Osteocyte (in vitro differentiated cells): ENCODE measurements at places on chromosomes 1 and 21.

GRCh38 chr1:175204330-175204729 is 11.8 kb upstream of the KIAA0040 start:
- no peak overlapping the region for H3K27ac ChIP-seq
- no peak overlapping the region for H3K4me3 ChIP-seq
- DNase-seq, result no peak
- peaks cover 10% of the 10 kb centered on the region for H3K4me1 ChIP-seq
- peaks cover 3% of the 10 kb centered on the region for H3K27me3 ChIP-seq
- H3K36me3 ChIP-seq, result no peaks in the 10 kb centered on the region

DNA sequence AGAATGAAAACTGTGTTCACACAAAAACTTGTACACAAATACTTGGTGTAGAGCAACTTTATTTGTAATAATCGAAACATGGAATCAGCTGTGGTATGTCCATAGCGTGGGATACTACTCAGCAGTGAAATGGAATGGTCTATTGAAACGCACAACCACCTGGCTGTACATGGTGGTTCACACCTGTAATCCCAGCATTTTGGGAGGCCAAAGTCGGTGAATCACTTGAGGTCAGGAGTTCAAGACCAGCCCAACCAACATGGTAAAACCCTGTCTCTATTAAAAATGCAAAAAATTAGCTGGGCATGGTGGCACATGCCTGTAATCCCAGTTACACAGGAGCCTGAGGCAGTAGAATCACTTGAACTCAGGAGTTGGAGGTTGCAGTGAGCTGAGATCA is 356.8 kb downstream of the RYR2 start:
- H3K4me1 ChIP-seq, result no peaks in the 10 kb centered on the region
- H3K27me3 ChIP-seq, result no peaks in the 10 kb centered on the region
- DNase-seq, result no peak
- no peak overlapping the region for H3K4me3 ChIP-seq
- H3K27ac ChIP-seq, result no peak overlapping the region
- H3K36me3 ChIP-seq, result no peaks in the 10 kb centered on the region

- no peak overlapping the region for H3K27ac ChIP-seq
- H3K4me1 ChIP-seq, result no peaks in the 10 kb centered on the region
- no peaks in the 10 kb centered on the region for H3K27me3 ChIP-seq
- no peak for DNase-seq
- H3K36me3 ChIP-seq, result no peaks in the 10 kb centered on the region
Measured at GRCh38 chr1:89536555-89537341, 12.1 kb downstream of the LRRC8B start.

DNA sequence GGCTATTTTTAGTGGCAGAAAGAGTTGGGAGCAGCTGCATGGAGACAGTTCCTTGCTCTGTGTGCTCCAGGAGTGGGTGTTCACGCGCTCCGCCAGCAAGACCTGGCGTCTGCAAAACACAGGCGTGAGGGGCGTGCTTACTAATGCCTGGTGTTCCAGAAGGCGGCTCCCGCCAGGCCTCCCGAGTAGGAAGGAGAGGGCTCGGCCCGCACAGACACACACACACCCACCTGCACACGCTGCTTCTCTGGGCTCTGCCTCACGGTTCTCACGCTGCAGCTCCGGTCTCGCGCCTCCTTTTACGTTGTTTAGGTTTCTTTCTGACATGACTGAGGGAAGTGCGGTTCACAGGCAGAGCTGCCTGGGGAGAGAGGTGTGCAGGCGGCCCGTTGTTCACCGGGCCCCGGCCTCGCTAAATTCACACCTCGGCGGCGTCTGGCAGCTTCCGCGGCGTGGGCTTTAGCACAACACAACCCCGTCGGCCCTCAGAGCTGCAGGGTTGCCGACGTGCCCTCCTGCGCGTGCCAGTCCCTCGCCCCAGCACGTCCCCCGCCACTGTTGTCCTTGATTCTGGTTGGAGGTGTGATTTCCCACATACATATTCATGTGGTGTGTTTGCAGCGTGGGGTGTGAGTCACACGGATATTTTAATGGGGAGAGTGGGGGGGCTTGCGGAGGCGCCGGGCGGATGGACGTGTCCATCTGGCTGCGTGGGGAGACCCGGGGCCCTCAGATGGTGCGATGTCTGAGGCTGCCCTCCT is 77.0 kb downstream of the SKI start:
- H3K36me3 ChIP-seq, result peaks cover 23% of the 10 kb centered on the region
- no peak for DNase-seq
- H3K4me3 ChIP-seq, result no peak overlapping the region
- no peak overlapping the region for H3K27ac ChIP-seq
- peaks cover 15% of the 10 kb centered on the region for H3K4me1 ChIP-seq

DNA sequence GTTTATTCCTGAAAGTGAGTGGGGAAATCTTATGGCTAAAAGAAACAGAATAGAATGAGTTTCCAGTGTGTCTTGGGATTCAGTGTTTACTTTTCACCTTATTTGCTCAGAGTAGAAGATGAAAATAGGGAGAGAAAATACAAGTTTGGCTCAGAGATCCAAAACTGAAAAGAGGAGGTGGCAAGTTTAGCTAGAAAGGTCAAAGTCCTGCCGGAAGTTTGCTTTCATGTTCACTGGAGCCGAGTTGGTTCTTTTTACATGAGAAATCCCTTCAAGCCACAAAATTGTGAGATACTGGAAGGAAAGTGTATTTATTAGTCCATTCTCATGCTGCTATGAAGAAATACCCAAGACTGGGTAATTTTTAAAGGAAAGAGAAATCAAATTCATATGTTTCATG is 604.6 kb downstream of the MRPL39 start:
- no peaks in the 10 kb centered on the region for H3K36me3 ChIP-seq
- no peaks in the 10 kb centered on the region for H3K27me3 ChIP-seq
- no peaks in the 10 kb centered on the region for H3K4me1 ChIP-seq
- no peak overlapping the region for H3K27ac ChIP-seq
- H3K4me3 ChIP-seq, result no peak overlapping the region

DNA sequence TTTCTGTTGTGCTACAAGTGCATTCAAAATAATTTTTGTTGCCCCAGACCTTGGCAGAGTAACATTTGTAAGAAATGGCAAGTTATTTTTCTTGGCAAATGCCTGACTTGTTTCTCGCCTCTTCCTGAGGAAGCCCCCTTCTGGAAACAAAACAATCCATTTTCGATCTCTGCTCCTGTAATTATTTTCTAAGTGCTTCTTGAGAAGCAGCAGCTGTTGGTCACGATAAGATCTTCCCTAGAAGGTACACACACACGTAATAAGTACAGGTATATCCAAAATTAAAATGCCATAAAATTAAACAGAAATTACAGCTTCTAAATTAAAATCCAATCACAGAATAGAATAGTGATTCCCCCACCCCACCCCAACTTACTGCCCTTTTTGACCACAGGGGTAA is 47.3 kb downstream of the LPGAT1 start:
- H3K27me3 ChIP-seq, result no peaks in the 10 kb centered on the region
- peaks cover 14% of the 10 kb centered on the region for H3K36me3 ChIP-seq
- no peak for DNase-seq

DNA sequence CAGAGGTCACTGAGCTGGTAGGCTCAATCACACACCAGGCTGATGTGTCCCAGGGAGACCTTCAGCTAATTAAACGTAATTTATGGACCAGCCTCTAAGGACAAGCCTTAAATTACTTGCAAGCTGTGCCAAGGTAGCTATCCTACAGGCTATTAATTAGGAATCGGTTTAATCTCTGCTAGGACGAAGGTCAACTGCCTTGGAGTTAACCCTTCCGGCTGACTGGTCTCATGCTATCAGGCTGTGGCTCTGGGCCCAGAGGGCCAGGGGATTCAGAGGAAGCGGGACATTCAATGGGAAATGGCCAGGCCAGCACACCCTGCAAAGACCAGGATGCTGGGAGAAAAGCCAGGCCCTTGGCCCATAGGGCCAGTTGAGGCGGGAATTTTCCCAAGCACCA is 19.0 kb downstream of the DHRS3 start:
- H3K36me3 ChIP-seq, result peaks cover 2% of the 10 kb centered on the region
- H3K27ac ChIP-seq, result no peak overlapping the region
- H3K4me1 ChIP-seq, result peaks cover 52% of the 10 kb centered on the region

DNA sequence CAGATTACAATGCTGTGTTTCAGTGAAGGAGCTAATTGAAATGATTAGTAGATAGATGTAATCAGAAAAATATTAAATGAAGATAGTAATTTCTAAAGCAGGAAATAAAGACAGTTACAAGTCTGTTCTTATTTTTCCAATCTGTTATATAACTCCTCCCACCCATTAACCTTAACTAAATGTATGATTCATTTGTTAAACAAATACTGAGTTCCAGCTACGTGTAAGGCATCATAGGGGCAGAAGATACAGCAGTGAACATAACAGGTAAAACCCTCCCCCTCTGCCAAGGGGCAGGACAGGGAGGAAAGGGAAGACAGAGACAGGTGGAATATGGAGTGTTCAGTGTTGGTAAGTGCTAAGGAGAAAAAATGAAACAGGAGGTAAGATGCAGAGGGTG is at the start of gene FAM177B:
Gene FAM177B, plus strand, starts transcription at position 231 of the 400 bp plus-strand sequence. CDS start 9,344 bp downstream, outside the sequence.
- no peak within 1 kb of the TSS for H3K27ac ChIP-seq
- peaks cover 18% of the 10 kb centered on the region for H3K36me3 ChIP-seq
- no peak within 1 kb of the TSS for H3K4me3 ChIP-seq
- no peaks in the 10 kb centered on the region for H3K27me3 ChIP-seq
- no peaks in the 10 kb centered on the region for H3K4me1 ChIP-seq

DNA sequence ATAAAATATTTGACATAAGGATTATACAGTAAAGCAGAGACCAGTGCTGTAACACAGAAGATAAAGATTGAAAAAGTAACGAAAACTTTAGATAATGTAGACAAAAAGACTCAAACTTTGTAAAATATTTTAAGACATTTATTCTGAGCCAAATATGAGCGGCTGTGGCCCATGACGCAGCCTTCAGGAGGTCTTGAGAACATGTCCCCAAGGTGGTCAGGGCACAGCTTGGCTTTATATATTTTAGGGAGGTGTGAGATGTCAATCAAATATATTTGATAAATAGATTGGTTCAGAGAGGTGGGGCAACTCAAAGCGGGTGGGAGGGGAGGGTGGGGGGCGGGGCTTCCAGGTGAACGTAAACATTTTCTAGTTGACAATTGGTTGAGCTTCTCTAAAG is 81.2 kb downstream of the WDR4 start:
- peaks cover 50% of the 10 kb centered on the region for H3K27me3 ChIP-seq
- H3K36me3 ChIP-seq, result no peaks in the 10 kb centered on the region
- H3K4me1 ChIP-seq, result no peaks in the 10 kb centered on the region
- H3K4me3 ChIP-seq, result no peak overlapping the region
- no peak overlapping the region for H3K27ac ChIP-seq
- DNase-seq, result no peak

- H3K36me3 ChIP-seq, result no peaks in the 10 kb centered on the region
- H3K27ac ChIP-seq, result no peak overlapping the region
- peaks cover 21% of the 10 kb centered on the region for H3K4me1 ChIP-seq
- DNase-seq, result no peak
- no peak overlapping the region for H3K4me3 ChIP-seq
Measured at GRCh38 chr1:8847990-8848389, 30.5 kb downstream of the ENO1 start.

DNA sequence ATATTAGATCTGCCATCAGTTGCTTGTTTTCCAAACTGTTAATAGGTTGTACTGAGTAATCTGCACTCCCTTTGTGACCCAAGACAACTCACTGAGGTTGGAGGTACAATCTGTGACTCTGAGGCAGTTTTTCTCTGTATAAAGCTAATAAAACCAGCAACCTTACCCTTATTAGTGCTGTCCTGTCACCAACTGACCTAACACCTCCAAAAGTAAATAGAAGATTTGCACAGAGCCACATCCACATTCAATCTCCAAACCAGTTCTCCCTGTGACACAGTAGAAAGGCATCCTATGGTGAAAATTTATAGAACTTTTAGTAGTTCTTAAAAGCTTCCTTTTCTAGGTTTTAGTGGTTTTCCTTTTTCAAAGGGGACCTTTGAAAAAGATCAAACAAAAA is 140.4 kb upstream of the ADGRL2 start:
- no peak overlapping the region for H3K4me3 ChIP-seq
- no peaks in the 10 kb centered on the region for H3K36me3 ChIP-seq
- DNase-seq, result no peak
- peaks cover 6% of the 10 kb centered on the region for H3K4me1 ChIP-seq
- H3K27me3 ChIP-seq, result no peaks in the 10 kb centered on the region
- no peak overlapping the region for H3K27ac ChIP-seq

DNA sequence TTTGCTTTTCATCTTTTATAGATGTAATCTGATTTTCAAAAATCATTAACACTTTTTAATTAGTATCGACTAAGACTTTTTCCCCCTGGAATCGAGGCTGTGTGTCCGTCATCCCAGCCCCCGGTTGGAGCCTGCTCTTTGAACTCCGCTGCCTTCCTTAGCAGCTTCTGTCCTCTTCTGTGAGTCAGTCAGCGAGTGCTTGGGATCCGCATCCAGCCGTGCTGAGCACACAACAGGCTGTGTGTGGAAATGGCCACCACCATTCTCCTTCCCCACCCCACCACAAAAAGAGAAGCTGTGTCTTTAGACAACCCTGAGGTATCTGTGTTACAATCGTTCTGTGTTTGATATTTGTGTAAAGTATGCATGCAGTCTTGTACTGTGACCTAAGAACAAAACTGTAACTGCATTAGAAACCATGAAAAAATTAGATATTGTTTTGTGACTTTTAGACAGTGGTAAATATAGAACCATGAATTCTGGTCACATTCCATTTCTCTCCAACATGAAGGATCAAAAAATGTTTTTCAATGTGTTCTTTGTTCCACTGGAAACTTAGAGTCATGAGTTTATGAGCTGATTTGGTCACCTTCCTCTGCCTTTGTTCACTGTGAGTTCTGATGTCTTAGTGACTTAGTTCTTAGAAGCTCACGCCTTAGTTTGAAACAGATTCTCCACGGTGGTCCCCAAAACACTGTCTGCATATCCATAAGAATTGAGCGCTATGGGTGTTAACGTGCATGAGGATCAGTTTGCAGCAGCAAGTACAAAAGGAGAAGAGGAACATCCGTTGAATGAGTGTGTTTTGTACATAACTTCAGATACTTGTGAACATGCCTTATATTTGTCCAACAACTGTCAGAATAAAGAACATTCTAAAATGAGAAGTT is 64.7 kb downstream of the VPS26C start:
- no peaks in the 10 kb centered on the region for H3K27me3 ChIP-seq
- peaks cover 18% of the 10 kb centered on the region for H3K4me1 ChIP-seq
- no peak for DNase-seq
- H3K4me3 ChIP-seq, result no peak overlapping the region

DNA sequence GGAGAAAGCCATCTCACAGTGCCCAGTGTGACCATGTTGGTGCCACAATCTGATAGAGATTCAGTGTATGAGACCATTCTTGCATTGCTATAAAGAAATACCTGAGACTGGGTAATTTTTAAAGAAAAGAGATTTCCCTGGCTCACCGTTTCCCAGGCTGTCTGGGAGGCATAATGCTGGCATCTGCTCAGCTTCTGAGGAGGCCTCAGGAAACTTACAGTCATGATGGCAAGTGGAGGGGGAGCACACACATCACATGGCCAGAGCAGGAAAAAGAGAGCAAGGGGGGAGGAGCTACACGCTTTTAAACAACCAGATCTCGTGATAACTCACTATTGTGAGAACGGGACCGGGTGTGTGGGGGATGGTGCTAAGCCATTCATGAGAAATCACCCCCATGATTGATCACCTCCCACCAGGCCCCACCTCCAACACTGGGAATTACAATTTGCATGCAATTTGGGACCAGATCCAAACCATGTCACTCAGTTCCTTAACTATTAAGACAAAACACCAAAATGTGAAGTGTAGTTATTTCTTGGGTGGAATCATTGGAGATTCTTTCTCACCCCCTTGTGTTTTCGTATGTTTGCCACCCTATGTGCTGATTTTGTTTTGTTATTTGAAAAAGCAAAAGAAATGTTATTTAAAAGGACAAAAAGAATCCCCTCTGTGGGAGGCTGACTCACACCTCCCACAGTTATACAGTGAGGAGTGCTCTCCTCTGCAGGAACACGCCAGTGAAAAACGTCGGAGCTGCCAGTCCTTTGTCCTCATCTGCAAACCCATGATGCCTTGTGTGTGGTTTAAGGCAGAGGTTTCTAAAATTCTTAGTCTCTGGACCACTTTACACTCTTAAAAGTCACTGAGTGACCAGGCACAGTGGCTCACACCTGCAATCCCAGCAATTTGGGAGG is 46.9 kb upstream of the IFNLR1 start:
- H3K4me3 ChIP-seq, result no peak overlapping the region
- no peaks in the 10 kb centered on the region for H3K36me3 ChIP-seq
- H3K27ac ChIP-seq, result no peak overlapping the region
